Left kidney (tissue), 8 donors: ENCODE measurements at places on chromosomes 12 and 14.

GRCh38 chr12:29431513-29431912, 50.5 kb upstream of the ERGIC2 start:
- DNase-seq = no peak

DNA sequence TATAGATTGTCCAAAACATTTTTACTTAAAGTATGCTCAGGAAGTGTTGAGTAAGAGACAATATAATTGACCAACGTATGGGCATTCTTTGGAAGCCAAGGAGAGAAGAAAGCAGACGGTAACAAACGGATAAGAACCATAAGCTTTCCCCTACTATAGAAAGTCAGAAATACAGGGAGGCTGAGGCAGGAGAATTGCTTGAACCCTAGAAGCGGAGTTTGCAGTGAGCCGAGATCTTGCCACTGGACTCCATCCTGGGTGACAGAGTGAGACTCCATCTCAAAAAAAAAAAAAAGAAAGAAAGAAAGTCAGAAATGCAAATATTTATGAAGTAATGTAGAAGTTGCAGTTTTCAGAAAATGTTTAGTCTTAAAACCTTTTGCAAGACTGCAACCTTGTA, 51.2 kb upstream of the PCED1B start:
- DNase-seq = no peak

- DNase-seq = no peak
Measured at GRCh38 chr14:99654235-99654985, 9.5 kb downstream of the HHIPL1 start.

DNA sequence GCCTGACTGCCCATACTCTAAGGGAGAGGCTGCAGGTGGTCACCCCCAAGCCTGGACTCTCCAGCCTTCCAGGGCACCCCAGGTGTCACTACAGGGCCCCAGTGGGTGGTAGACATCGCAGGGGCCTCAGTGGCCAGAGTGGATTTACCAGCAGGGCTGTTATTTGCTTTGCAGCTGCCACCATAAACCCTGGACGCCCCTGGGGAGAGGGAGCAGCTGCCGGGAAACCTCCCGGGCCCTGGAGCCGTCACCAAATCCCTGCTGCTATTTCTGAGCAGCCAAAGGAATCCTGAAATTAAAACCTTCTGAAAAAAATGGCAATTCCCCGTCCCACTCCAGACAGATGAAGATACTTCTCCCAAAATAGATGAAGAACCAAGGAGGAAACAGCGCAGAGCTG, 13.9 kb downstream of the TMEM119 start:
- DNase-seq = no peak

DNA sequence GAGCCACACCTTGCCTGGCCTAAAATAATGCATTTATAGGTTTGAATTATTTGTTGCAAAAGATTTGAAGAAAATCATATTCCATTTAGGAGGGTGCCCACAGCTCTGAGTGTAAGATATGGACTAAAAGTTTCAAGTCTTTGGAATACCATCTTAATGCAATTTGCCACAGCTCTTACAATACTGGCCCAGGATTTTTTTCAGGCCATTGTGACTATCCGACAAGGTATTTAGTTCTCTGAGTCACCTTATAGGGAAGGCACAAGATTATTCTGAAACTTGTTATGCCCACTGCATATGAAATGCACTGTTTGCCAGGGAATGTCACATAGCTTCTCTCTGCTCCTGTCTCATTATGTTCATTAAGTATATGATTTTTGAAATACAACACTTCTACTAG, 29.6 kb upstream of the SLC6A13 start:
- no peak for DNase-seq

- peak; percentile 30 for DNase-seq
Measured at GRCh38 chr12:83664650-83665049, 977.9 kb downstream of the TMTC2 start.

- DNase-seq = peak; percentile 69
Measured at GRCh38 chr12:114508529-114509129, 102.7 kb upstream of the TBX5 start.

DNA sequence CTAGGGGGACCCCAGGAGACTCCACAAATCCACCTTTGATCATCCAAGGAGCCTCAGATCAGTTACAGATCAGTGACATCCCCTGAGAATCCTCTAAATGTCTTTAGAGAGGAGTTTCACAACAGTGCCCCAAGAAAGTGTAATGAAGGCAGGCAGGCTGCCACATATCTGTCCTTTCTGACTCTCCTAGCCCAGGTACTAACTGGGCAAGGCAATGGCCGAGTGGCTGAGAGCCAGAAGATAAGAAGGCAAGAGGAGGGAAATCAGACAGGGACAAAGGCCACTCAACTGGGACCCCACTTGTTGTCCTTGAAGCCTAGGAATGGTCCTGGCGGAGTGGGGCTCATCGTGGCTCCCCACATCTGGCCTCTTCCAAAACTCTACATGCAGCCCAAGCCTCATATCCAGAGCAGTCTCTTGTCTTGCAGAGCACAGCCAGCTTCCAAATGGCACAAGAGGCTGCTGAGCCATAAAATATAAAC, 11.6 kb downstream of the ACTN1 start:
- DNase-seq = no peak

DNA sequence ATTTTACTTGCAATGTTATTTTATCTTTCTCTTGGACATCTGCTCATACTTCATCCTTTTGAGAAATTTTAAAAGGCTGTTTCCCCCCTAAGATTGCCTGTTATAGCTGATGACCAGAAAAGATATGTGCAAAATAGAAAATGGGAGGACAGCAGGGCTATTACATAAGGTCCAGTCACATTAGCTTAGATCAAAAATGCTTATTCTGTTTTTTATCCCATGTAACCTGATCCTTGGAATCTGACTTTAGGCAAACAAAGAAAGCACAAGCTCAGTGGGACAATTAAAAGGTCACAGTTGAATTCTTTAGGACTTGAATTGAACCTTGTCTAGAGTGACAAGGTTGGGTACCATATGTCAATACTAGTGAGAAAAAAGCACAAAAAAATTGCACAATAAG, 65.1 kb upstream of the TRHDE start:
- DNase-seq = peak; percentile 11

DNA sequence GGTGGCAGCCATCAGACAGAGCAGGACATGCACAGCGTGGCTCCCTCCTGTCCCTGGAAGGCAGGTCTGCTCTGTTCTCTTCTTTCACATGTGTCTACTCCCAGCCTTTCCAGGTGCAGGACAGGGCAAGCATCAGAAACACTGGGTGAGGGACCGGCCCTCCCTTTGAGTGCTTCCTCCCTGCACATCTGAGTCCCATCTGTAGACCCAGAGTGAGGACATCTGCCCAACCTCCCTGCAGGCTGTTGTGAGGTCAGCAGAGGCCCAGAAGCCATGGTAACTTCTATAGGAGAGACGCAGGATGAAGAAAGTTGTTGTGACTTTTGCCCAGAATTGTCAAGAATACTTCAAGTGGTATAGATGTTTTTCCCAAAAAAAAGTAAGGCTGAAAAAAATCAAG, 282.7 kb downstream of the CACNA1C start:
- no peak for DNase-seq

DNA sequence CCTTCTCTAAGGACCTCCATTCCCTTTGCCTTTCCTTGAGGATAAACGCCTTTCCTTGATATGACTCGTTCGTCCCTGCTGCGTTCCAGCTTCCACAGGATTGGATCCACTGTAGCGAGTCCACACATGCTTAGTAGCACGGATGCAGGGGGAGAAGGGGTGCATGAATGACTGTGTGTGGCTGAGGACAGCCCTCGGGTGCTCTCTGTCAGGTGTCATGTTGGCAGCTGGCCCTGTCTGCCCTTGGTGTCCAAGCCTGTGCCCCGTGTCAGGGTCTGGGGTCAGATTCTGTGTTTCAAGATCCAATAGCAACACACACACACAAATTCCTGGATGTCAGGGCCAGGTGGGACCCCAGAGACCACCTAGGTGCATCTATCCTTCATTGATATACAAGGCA, 17.5 kb upstream of the KRT80 start:
- DNase-seq = no peak

- DNase-seq = no peak
Measured at GRCh38 chr12:34287986-34288962, 266.0 kb downstream of the ALG10 start.

DNA sequence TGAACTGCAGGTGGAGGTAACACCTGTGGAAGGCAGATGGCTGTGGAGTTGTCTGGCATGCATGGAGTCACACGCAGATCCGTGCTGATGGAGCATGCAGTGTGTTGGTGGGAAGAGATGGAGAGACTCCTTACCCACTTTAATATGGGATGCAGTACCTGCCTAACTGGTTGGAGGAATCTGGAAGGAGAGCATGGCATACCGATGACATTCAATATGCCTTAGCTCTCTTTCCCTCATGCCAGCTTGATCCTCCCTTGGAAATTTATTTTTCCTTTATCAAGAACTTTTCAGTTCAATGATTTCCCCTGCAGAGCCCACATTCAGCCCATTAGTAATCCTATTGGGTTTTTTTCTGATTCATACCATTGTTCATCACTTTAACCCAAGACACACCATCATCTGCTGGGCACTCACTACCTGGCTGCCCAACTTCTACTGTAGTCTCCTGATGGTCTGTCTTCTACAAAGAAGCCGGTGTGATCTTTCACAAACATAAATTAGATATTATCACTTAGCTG, 25.9 kb upstream of the NR2C1 start:
- DNase-seq = no peak

- no peak for DNase-seq
Measured at GRCh38 chr12:52749827-52750226, 27.3 kb downstream of the KRT76 start.

GRCh38 chr12:111503116-111503515, 96.0 kb downstream of the ATXN2 start:
- DNase-seq = no peak

DNA sequence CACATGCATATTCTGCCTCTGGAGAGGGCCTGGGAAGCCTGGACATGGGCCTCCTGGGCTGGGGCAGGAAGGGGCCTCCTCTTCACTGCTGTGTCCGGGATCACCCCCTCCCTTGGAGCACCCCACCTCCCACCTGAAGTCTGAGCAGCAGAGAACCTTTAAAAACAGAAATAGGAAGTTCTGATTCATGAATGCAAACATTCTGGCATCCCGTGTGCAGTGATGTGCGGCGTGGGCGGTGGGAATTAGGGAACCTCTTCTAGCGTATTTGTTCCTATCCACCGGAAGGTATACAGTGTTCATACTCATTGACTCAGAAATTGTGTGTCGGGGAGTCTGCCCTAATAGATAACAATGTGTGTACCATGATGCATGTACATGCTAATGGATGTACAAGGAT, 46.2 kb downstream of the C14orf132 start:
- no peak for DNase-seq

DNA sequence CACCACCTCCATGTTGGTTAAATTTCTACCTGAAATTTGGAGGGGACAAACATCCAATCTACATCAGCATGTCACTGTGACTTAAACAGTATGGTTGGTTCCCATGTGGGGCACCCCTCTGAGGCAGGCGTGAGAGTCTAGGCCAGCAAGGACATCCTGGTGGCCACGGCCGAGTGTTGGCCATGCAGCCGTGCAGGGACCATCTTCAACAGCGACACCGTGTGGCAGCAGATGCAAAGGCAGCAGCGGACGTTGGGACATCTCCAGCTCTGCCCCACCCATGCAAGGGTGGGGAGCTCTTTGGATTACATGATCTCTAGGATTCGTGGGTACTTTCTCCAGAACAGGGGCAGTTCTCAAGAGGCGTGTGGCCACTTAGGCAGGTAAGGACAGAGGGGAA, 49.8 kb downstream of the NOC4L start:
- no peak for DNase-seq

- DNase-seq = no peak
Measured at GRCh38 chr14:91580876-91581577, 70.9 kb upstream of the PPP4R3A start.

DNA sequence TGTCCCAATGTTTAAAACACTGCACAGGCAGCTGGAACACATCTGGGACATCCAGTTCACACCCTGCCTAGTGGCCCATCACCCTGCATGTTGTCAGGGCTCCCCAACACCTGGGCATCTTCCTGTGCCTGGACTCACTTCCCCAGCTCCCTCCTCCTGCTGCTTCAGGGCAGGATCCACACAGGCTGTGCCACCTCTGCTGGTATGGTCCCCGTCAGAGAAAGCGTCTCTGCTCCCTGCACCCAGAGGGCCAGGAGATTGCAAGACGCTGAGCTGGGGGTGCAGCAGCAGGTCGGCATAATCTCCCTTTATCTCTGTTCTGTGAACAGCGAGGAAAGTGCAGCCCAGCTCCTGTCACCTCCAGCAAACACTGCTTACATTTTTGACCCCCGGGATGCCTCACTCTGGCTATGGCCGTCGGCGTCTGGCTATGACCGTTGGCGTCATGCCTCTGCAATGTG, 124.3 kb downstream of the ADGRD1 start:
- no peak for DNase-seq

DNA sequence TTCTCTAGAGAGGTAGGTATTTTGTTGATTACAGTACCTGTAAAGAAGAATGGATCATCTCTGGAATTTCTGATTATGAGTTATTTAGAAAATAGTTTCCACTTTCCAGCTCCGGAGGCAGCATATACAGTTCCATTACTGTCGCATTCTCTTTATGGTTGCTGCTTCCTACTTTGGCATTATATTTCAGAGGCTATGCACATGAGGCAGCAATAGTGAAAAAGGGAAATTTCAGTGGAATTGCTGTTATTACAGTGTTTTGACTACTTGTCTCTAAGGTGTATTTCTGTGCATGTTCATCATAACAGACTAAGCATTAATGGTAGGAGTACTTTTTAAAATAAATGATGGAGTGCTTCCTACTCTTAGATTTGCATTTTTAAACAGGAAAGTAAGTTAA, 10.2 kb downstream of the GNG2 start:
- DNase-seq = no peak

DNA sequence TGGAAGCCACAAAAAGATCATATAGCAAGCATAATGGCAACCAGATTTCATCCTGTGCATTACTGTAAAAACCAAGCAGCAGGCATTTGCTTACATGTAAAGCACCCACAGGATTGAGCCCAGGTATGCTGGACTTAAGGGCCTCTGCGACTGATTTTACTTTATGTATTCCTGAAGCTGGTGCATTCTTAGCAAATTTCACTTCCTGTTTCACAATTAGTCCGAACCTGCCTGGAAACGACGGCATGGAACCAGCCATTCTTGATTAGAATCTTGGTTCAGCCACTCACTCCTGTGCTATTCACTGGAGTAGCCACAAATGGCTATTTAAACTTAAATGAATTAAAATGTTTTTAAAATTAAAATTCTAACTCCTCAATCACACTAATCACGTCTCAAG, 239.2 kb downstream of the NUAK1 start:
- no peak for DNase-seq

GRCh38 chr12:93670104-93670503, 7.1 kb upstream of the CRADD start:
- no peak for DNase-seq

DNA sequence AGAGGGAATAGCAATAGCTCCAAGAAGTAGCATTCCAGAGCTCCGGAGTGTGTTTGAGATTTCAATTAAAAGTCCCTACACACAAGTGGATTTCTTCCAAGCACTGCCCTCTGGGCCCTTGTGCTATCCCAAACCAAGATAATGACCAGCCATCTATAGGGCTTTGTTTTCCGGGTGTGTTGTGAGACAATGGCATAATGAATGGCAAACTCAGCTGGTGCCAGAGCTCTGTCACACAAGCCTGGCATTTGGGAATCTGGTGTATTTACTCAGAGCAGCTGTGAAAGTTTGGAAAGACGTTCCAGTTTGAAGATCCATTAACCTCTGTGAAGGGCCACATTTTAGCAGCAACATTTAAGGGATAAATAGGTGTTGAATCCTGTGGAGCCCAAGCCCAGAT, 61.2 kb upstream of the TMTC2 start:
- DNase-seq = no peak
